ENCODE measurements at places on chromosomes 2 and 18.

DNA sequence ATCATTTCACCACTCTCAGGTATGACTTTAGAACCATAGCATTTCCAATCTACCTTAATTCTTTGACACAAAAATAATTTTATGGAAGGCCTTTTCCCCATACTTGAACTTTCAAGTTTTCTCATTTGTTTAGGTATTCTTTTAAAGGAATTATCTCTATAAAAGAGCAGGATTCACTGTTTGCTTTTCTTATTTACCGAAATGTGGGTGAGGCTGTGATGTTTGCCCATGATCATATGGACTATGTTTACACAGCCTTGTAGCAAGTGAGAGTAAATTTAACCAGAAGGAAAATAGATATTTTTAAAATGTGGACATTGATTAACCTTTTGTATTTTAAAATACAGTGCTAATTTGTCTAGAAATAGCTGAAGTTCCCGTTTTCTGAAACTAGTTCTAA is 26.3 kb downstream of the CAB39 start:
- no peak for DNase-seq

GRCh38 chr2:95022309-95023221 is 2.9 kb upstream of the MAL start:
- DNase-seq, result peak; percentile 84

DNA sequence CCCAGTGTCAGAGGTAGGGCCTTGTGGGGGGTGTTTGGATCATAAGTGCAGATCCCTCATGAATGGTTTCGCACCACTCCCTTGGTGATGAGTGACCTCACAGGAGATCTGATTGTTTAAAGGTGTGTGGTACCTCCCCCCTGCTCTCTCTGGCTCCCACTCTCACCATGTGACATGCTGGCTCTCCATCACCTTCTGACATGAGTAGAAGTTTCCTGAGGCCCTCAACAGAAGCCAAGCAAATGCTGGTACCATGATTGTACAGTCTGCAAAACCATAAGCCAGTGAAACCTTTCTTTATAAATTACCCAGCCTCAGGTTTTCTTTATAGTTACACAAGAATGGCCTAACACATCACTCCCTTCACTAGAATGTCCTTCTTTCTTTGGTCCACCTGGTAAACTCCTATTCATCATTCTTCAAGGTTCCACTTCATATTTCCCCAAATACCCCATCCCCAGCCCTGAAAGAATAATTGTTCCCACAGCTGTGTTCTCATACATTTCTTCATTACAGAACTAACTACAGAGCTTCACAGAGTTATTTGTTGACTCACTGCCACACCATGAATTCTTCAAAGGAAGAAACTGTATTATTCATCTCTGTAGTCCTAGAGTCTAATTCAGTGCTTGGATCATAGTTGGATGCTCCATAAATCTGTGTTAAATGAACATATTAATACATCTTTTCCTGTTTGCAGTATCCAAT is 81.2 kb upstream of the STK17B start:
- DNase-seq, result no peak

DNA sequence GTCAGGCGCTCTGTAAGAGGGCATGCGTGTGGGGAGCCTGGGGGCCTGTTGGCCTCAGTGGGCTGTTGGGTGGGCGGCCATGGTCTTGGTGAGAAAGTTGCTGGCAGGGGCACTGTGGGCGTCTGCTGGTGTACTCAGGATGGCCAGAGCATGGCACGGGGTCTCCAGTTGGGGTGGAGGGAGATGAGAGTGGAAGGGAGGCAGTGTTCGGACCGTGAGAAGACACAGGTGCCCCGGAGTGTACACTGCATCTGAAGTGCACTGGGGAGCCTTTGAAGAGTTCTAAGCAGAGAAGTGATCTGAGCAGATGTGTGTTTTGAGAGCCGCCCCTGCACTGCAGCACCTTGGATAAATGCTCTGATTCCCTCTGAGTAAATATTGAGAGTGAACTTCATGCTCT is 150.8 kb downstream of the LDLRAD4 start:
- DNase-seq, result no peak

DNA sequence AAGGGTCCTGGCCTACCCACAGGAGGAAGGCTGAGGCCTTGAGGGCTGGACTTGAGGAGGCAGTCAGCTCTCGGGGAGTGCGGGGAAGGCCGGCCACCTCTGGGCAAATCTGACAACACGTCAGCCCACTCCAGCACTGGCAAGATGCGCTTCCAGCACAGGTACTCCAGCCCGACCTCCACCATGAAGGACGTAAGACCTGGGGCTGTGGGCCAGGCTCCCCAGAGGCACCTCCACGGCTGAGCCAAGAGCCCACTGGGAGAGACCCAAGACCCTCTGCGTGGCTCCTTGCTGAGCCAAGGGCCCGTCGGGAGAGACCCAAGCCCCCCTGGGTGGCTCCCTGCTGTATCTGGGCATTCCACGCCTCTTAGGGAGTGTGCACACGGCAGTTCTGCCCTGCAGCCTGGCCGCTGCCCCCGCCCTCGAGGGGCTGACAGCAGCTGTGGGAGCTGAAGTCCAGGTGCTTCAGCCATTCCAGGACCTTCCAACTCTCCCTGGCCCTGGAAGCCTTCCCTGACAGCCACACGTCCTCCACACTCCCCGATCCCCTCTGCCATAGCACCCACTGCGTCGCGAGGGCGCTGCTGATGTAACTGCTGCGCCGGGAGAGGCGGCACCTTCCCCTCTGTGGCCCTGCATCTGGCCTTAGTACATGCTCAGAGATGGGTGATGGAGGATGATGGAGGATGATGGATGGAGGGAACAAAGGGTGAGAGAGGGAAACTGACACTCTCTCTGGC is 50.2 kb downstream of the BIN1 start:
- DNase-seq, result no peak

DNA sequence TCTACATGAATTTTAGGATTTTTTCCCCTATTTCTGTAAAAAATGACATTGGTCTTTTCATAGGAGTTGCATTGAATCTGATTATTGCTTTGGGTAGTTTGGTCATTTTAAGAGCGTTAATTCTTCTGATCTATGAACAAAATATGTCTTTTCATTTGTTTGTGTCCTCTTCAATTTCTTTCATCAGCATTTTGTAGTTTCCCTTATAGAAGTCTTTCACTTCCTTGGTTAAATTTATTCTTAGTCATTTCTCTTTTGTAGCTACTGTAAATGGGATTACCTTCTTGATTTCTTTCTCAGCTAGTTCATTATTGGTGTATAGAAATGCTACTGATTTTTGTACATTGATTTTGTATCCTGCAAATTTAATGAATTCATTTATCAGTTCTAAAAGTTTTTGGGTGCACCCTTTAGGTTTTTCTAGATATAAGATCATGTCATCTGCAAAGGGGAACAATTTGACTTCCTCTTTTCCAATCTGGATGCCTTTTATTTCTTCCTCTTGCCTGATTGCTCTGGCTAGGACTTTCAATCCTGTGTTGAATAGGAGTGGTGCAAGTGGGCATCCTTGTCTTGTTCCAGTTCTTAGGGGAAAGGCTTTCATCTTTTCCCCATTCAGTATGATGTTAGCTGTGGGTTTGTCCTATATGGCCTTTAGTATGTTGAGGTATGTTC is 36.6 kb upstream of the AAK1 start:
- peak; percentile 57 for DNase-seq

- no peak for DNase-seq
Measured at GRCh38 chr2:26477126-26477910, 606 bp downstream of the OTOF start.

DNA sequence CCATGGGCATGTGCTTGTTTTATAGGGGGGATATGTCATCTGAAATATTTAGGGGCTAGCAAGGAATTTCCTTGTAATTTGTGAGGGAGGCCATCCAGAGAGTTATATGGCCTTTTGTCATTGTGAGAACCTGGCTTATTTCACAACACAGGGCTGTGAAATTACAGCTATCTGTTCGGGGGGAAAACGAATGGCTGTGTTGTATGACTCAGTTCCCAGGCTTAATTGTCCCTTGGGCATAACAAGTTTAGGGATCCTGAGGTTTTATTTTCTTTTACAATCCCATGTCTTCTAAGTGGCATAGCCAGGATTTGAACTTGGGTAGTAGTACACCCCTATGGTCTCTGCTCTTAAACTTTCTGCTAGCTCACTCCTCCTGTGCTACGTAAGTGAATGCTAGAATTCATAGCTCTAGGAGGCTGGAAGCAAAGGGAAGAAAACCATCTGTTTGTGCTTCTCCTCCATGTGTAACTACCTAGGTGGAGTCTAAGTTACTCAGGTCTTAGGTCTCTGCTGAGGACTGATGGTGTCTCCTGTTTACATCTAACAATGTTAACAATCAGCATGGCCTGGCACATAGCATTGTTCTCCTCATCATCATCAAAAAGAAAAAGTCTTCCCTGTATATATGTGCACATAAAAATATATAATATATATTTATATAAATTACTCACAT is 53.8 kb downstream of the SKA1 start:
- DNase-seq, result no peak
